SK-MEL-5 (cell line): ENCODE measurements at places on chromosomes 11 and 22. TPM values are rescaled to one million over a fixed set of nuclear protein-coding genes. Genes with fewer than 3 reads are reported as not detected.
A peak's percentile ranks its signal among the peaks of the same experiment; 100 is the strongest.

The NAALADL1 gene
- not detected in 2 replicates for total RNA-seq

The SPI1 gene
- not detected in 2 replicates for total RNA-seq

The MLC1 gene
- total RNA-seq: not detected in 2 replicates

The MGAT3 gene
- 0.90 and 0.98 TPM in 2 replicates for total RNA-seq

The MAJIN gene
- not detected in 2 replicates for total RNA-seq

The PTPN5 gene
- total RNA-seq: not detected in 2 replicates

The AHNAK gene
- total RNA-seq: 11.3 and 14.3 TPM in 2 replicates

GRCh38 chr11:4671741-4672140, 25.9 kb downstream of the OR51E2 start:
- no peak for DNase-seq

DNA sequence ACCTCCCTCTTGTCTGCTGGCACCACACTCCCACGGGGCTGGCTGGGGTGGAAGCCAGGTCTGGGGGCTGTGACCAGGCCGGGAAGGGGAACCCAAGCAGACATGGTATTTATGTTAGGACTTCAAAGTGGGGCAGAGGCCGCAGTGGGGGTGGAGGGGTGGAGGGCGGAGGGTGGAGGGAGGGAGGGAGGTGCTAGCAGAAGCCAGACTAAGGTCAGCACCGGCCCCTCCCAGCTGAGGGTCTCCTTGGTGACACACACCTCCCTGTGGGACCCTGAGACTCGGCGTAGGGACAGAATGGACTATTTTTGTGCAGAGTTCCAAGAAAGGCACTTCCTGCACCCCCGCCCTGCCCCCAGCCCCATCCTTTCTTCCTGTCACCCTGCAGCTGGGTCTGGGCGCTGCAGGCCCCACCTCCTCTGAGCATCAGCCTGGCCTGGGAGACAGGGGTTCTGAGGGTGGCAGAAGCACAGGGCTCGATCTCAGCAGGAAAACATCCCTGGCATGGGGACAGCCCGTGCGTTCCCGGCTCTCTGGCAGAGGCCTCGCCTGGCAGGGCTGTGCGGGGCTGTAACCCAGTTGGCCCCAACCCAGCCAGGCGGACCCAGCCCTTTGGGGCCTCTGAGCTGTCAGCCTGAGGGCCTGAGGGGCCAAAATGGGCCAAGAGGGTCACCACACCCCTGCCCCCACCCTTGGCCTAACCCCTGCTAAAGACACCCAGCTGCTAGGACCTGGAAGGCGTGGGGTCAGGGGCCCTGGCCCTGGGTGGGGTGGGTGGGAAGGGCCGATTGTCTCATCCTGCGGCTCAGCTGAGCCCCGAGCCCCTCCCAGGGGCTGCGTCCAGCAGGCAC, 9.6 kb upstream of the CD248 start:
- no peak for DNase-seq

DNA sequence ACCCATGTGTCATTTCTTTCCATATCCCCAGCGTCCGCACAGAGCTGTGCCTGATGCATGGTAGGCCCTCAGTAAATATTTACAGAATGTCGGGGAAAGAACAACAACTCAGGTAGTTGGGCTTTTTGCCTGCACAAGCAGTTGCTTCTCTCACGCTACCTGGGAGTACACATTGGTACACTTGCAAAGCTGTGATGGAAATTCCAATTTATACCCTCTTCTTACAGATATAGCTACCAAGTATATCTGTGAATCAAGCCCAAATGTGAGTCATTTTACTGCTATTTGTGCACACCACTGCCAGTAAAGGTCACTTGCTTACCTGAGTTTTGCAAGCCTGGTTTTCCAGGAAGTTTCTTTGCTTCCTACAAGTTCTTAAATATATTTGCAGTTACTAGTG, 333.0 kb upstream of the NARS2 start:
- no peak for DNase-seq

- no peak for DNase-seq
Observed at GRCh38 chr11:44570411-44571155, 5.1 kb downstream of the CD82 start.

- DNase-seq: peak; percentile 10
Observed at GRCh38 chr11:123238297-123238696, 43.2 kb upstream of the CLMP start.

DNA sequence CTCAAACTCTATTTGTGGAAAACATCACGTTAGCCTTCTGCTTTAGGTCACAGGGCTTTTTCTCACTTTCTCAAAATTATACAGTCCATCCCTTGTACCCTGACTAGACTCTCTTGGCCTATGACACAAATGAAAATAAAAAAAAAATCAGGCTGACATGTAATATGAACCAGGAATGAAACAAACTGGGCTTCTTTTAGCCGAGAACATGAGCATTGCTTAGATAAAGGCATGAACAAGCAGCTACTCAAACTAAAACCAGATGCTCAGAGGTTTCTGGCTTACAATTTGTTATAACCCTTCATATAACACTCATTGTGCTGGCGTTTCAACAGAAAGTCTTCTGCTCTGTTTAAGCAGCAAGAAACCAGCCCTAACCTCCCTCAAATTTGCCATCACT, 265.5 kb upstream of the NARS2 start:
- no peak for DNase-seq

DNA sequence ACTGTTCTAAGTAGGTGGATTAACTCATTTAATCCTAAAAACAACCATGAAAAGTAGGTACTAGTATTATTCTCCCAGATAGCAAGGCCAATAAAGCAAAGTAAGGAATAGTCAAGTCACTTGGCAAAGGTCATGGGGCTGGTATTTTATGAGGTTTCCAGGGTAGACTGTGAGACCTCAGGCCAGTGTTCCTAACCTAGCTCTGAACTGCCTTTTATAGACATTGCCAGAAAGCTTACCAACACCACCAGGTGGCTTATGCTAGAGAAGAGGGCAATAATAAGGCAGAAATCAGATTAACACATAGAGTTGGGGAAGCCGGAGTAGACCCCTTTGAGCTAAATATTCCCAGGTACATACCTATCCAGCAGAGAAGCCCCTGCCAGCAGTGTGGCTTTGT, 490.9 kb upstream of the TENM4 start:
- no peak for DNase-seq

DNA sequence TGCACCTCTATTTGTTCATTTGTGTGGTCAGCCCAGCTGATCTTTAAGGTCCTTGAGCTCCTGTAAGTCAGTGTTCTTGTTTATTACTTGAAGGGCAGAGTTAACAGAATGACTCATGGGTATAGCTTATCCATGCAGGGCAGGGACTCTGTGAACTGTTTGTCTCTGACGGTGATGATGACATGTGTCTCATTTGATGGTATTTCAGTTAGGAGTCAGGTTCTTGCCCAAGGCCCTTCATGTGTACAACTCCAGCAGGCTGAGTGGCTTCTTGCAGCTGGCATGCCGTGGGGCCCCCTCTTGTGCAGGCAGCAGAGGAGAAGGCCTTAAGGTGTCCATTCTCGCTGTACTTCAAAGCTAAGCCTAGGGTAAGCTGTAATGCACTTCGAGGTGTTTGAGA, 165.1 kb downstream of the DBX1 start:
- DNase-seq: peak; percentile 26

- DNase-seq: no peak
Observed at GRCh38 chr22:22935056-22935545, 47.5 kb downstream of the IGLL5 start.

DNA sequence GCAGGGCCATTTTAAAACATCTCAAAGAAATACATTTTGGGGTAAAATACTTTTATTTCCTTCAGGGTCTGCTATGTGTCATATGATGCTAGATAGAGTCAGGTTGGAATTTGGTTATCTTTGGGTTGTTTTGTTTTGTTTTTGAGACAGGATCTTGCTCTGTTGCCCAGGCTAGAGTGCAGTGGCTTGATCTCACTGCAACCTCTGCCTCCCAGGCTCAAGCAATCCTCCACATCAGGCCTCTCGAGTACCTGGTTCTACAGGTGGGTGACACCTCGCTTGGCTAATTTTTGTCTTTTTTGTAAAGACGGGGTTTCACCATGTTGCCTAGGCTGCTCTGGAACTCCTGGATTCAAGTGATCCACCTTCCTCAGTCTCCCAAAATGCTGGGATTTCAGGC, 17.3 kb downstream of the DENND5A start:
- DNase-seq: no peak

DNA sequence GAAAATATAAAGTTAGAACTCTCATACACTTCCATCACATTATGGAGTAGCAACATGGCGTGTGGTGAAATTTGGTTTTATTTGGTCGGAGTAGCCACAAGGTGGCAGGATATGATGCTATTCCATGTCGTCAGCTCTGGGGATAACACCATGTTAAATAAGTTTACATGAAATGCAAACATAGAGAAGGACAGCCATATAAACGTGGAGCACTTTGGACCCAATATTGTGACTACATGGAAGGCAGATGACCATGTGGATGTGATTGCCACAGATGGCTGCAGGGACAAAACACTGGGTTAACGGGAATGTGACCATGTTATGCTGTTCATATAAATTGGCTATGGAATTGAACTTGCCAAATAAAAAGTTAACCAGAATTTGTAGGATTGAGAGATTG, 21.0 kb downstream of the OR5M11 start:
- DNase-seq: peak; percentile 56

DNA sequence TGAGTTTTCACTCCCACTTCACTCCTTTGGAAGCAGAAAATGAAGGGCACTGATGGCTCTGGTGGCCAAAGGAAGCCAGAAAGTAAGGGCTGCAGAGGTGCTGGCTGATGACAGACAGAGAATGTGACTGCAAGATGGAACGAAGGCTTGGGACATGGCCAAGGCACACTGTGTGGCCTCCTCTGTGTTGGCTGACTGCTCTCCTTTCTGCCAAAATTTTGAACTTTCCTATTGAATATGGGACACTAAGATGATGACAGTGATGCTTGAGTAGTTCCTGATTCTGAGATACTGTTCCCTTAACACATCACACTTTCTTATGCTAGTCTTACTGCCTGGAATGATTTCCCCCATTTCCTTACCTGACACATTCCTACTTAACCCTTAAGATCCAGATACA, 156.4 kb downstream of the SWAP70 start:
- DNase-seq: no peak

- peak; percentile 32 for DNase-seq
Observed at GRCh38 chr11:73759610-73760134, 1.2 kb downstream of the RAB6A start.

- no peak for DNase-seq
Observed at GRCh38 chr11:33706966-33707365, 6.3 kb upstream of the C11orf91 start.

DNA sequence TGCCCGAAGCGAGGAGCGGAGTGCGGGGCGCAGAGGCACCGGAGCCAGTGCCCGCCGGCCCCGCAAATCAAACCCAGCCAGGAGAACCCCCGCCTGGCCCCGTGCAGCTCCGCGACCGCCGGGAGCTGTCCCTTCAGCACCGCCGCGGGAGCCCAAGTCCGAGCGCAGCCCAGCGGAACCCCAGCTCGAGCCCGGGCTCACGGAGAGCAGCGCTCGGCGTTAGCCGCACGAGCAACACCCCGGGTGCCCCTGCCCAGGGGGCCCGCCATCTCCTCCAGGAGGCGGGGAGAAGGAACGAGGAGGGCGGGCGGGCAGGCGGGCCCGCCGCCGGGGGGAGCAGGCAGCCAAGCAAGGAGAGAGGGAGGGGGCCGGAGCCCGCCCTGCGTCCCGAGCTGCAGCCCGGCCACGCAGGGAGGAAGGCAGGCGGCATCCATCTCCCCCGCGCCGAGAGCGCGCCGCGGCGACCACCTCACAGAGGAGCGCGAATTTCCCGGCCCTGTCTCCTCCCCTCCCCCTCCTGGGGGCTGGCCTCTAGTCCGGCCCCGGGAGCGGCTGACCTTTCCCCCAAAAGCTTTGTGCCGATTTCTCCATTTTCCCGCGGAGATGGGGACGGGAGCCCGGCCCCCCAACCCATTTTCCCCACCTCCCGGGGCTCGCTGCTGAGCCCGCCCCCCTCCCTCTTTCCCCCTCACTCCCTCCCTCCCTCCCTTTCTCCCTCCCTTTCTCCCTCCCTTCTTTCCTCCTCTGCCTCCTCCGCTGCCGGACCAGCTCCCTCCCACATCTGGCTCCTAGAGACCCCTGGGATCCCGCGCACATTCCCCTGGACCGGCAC, 621 bp downstream of the KCNC1 start:
- peak; percentile 24 for DNase-seq

GRCh38 chr11:129396454-129396853, 20.8 kb downstream of the BARX2 start:
- DNase-seq: no peak

GRCh38 chr11:30778596-30778995, 192.4 kb upstream of the MPPED2 start:
- DNase-seq: no peak

DNA sequence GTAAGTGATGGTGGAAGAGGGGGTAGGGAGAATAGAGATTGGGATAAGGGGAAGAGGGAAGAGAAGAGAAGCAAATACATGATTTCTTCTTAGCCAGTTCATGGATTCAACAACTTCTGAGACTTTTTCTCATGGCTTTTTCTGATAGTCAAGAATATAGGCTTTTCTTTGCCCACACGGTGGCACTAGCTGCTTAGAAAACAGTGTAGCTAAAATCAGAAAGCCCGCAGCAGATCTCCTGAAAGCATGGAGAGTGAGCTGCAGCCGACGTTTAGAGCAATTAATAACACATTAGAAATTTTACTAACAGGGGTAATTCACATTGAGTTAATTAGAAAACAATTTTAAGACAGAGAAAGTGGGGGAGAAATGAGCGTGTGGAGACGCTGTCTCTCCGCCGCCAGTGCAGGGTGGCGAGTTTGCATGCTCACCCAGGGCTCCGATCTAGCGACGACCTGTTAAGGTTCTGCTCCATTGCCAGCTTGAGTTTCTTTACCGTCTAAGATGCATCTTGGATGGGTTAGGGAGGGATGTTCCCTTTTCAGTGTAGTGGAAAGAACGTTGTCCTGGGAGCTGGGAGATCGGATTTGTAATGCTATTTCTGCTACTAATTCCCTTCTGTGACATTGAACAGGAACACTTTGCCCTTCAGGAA, 3.3 kb upstream of the RAG1 start:
- peak; percentile 82 for DNase-seq

DNA sequence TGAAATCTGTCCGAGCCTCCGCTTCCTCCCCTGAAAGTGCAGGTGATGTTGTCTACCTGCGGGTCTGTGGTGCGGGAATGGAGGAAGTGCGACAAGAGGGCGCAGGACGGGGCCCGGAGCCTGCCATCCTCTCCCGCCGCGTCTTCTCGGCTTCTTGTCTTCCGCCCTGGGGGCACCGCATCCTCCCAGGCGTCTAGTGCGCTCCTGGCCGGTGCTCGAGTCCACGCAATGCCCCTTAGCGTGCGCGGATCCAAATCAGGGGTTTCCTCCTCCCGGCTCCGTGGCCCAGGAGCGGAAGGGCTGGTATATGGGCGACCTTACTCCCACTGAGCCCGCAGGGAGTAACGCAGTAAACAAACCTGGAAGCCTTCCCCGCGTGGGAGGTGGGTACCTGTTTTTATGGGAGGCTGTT, 405 bp downstream of the SFI1 start:
- DNase-seq: peak; percentile 27
